Hematopoietic multipotent progenitor cell treated with erythropoietin and hydrocortisone succinate and interleukin-3 and kit ligand, for 8 days (in vitro differentiated cells): ENCODE measurements at places on chromosomes 11 and 22.

- DNase-seq, result no peak
Measured at GRCh38 chr11:70935006-70935768, 317.2 kb downstream of the SHANK2 start.

DNA sequence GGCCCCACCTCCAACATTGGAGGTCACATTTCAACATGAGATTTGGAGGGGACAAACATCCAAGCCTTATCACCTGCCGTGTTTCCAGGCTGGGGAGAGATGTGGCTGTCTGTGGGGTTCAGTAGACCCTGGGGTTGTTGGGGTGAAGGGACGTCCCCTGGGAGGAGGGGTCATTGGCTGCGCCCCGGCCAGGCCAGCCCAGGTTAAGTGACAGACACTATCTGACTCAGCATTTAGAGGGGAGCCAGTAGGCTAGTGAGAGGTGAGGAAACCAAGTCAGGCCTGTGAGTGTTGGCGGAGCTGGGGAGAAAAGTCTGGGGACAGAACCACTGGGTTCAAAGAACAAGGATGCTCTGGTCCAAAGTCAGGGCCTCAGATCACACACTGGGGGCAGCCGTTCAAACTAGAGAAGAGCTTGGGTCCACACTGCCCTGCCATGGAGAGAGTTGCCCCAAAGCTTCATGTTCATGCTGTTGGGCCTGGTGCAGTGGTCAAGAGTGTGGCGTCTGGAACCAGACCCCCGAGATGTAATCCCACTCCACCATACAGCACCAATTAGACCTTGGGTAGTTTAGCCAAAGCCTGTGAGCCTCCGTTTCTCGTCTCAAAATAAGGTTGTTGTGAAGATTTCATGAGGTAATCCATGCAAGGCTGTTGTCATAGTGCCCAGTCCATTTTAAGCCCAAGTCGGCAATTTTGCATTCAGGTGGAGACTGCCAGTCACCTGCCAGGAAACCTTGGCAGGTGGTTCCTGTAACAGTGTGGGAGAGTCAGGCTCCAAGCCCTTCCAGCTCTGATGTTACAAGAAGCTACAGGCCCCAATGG is 1289.6 kb downstream of the TBC1D22A start:
- DNase-seq, result no peak

DNA sequence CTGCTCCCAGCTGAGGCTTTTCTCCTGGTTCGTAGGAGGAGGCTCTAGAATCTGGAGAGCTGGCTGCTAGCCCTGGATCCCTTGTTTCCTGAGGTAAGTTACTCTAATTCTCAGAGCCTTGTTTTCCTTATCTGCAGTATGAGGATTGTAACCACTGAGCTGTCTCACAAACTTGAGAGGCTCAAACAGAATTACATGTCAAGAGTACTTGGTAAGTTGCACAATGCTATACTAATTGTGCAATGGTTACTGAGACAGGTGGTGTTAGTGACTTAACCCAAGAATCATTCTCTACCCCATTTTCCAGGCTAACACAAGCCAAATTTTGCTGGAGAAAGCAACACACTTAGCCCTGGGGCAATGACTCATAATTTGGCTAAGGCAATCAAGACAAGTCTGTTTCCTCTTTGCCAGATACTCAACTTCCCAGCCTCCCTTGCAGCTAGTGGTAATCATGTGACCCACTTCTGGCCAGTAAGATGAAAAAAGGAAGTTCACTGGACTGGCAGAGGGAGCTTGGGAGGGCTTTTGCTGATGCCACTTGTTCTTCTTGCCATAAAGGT is 348.0 kb downstream of the TENM4 start:
- DNase-seq, result peak; percentile 2

GRCh38 chr11:85238906-85239305 is 388.2 kb downstream of the DLG2 start:
- no peak for DNase-seq

DNA sequence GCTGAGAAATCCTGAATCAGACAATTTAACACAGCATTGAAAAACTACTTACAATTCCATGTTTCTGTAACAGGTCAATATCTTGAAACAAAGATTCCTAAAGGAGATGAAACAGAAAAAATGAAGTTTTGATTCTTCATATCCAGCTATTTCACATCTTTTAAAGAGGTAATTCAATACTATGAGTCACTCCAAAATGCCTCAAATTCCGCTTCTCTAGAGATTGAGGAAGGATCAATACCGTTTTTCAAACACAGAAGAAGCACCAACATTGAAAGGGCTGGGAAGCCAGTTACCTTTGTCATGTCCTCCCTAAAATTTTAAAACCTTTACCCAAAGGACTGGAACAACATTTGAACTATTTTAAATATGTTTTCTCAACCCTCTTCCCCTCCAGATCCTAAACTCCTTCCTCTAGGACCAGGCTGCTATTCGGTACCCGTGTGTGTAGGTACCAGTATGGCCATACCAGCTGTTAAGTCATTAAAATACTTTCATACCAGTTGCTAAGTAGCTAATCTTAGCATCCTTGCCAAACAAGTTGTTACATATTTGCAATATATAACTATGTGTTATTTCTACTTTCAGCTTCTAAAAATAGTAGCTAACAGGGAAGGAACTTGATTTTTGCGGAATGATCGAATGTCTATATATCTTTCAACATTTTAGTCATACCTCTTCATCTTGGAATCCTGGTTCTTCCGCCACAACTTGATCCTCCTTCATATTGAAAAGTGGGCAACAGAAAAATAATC is 2.3 kb downstream of the DMC1 start:
- DNase-seq, result no peak

DNA sequence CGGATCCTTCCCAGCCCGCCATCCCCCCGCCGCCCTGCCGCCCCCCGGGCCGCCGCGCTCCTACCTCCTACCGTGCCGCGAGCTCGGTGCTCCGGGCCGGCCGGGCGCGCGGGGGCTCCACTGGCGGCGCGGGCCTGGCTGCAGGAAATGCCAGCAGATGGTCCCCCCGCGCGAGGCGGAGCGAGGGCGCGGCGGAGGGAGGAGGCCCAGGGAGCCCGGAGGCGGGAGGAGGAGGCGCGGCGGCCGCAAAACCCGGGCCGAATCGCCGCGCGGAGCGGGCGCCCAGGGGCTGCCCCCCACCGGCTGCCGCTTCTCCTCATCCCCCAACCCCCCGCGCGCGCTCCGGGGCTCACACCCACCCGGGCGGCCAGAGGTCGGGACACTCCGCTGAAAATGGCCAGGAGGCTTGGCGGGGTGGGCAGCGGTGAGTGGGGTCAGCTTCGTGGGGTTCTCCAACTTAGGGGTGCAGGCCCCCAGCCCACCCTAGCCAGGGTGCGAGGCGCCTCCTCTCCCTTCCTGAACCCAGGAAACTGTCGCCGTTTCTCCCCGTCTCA is at the start of gene OSBPL5:
Gene OSBPL5 (minus strand): TSS at position 159 of the 554 bp plus-strand sequence. CDS start 36,162 bp downstream, outside the sequence.
- DNase-seq, result peak; percentile 63

DNA sequence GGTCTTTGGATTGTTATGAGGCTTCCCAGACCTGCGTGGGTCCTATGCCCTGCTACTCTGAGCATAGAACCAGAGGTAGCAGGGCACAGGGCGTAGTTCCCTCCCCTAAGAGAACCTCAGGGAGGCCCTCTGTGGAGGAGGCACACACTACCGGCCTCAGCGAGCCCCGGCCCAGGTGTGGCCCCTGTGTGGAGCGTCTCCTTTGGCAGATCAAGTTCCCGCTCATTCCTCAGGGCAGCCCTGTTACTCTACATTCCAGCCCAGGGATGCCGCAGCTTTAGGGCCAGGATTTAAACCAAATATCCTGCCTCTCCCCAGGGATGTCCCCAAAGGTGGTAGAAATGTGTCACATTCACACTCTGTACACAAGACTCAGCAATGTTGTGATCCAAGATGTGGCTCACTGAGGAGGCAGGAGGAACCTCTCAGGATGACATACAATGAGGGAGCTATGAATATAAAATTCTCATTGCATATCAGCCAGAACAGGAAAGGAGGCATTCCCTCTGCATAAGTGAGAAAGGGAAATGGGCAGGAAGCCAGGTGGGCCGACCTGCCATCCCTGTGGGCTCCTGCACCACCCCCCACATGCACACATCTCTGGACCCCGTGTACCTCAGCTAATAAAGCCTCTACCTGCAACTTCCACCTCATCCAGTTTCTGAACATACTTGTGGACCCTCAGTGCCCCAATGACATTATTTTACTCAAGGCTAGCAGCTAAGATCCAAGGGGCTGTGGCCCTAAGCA is 131.9 kb upstream of the TEAD1 start:
- DNase-seq, result no peak

DNA sequence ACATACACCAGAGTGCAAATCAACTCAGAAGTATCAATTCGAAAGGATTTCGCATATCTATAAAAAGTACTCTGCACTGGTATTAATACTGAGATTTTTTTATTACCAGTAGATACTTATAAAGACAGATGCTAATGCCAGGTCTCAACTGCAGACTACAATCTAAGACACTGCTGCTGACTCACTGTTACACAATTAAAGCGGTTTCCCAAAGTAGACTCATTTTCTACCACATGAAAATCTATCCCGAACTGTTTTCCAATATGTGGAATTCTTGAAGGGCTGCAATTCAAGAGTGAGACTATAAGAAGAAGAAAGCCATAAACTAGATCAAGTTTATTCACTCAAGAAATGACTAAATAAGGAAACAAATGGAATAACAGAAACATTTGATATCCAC is 57.2 kb upstream of the ARHGAP32 start:
- DNase-seq, result no peak

DNA sequence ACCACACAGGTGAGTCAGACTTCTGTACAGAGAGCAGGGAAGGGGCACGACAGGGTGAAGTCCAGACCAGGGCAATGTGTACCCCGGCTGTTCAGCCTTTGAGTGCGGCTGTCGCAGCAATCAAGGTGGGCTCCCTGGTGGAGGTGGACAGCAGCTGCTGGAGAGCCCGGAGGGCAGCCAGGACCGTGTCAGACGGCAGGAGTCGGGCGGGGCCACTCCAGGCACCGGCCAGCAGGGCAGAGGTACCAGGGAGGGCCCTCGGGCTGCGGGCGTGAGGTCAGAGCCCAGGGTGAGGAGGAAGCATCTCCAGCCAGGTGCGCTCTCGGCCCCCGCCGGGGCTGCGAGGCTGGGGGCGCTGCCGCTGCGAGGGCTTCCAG is 802 bp upstream of the PIM3 start:
- DNase-seq, result no peak

- peak; percentile 70 for DNase-seq
Measured at GRCh38 chr11:44066732-44067141, 667 bp downstream of the ACCS start.

GRCh38 chr11:7612661-7613393 is 60.5 kb downstream of the CYB5R2 start:
- no peak for DNase-seq

- no peak for DNase-seq
Measured at GRCh38 chr11:11998091-11998781, 10.2 kb downstream of the DKK3 start.

DNA sequence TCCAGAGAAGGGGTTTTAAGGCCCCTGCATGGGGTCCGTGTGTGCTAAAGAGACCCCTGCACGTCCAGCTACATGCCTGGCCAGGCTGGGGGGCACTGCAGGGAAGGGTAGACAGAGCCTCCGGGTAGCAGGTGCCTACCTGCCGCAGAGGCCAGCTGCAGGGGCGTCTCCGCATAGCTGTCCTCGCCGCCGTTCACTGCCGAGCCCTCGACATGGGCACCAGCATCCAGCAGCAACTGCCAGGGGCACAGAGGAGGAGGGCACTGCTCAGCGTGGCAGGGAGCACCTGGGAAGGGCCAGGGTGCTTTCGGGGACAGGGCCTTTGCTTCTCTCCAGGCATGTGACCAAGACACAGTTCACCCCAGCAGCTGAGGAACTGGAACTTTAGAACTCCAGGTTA is 59.7 kb downstream of the NAT10 start:
- no peak for DNase-seq

- DNase-seq, result no peak
Measured at GRCh38 chr11:6458352-6459098, 15.2 kb downstream of the TRIM3 start.

DNA sequence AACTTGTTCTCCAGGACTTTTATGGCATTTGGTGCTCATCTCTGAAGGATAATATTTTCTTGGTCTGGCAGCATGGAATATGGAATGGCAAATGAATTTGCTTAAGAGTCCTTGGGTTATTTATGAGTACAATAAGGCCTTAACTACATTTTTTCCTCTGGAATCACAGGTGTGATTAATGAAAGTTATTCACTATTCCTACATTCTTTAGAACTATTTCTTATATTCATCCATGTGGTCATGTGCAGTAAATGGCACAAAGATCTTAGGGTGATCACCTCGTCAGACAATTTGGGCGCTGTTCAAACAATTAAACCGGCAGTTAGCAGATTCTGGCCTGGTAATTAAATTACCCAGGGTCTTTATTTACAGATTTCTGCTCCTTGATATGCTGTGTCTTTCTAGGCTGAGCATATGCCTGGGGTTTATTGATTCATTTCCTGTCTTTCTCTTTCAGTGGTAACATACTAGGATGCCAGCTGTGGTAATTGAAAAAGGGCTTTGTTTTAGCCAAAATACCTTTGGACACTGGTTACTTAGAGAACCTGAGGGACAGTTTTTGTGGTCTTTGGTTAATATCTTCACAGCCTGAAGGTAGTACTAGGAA is 31.6 kb downstream of the SIK2 start:
- DNase-seq, result no peak

GRCh38 chr11:65844231-65844872 is 10.6 kb downstream of the SNX32 start:
- DNase-seq, result no peak

- DNase-seq, result no peak
Measured at GRCh38 chr11:13205486-13205885, 72.1 kb upstream of the BMAL1 start.

DNA sequence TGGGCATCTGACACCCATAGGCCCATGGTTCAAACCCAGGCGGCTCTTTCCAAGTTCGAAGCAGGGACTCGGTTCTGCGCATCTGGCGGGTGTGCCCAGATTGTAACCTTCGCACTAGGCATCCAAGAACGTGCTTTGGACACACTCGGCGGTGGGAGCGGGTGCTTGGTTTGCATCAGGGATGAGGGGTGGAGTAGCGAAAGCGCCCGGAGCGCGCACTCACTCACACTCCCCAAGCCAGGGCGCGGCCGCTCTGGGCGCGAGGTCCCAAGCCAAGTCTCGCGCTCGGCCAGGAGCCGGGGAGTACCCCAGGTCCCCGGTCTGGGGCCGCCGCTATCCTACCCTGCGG is 243 bp upstream of the SYT9 start:
- DNase-seq, result no peak

DNA sequence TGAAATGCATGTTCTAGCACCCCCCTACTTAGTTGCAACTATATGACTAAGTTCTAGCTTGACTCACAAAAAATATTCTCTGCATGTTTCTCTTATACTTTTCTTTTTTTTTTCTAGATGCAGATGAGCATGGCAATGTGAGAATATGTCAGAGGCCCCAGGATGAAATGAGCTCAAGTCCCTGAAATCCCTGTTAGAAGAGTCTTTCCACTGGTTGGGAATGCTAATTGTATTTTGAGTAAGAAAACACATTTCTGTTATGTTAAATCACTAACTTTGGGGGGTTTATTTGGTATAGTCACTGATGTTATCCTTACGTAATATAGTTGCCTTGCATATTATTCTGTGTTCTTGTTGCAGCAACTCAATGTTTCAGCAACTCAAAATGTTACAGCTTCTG is 306.1 kb upstream of the CCDC179 start:
- DNase-seq, result no peak

GRCh38 chr11:78312712-78313111 is 104.9 kb downstream of the GAB2 start:
- DNase-seq, result no peak
